ENCODE measurements at places on chromosomes 16 and 17. TPM values are rescaled to one million over a fixed set of nuclear protein-coding genes. Genes with fewer than 3 reads are reported as not detected.
A peak's percentile ranks its signal among the peaks of the same experiment; 100 is the strongest.

DNA sequence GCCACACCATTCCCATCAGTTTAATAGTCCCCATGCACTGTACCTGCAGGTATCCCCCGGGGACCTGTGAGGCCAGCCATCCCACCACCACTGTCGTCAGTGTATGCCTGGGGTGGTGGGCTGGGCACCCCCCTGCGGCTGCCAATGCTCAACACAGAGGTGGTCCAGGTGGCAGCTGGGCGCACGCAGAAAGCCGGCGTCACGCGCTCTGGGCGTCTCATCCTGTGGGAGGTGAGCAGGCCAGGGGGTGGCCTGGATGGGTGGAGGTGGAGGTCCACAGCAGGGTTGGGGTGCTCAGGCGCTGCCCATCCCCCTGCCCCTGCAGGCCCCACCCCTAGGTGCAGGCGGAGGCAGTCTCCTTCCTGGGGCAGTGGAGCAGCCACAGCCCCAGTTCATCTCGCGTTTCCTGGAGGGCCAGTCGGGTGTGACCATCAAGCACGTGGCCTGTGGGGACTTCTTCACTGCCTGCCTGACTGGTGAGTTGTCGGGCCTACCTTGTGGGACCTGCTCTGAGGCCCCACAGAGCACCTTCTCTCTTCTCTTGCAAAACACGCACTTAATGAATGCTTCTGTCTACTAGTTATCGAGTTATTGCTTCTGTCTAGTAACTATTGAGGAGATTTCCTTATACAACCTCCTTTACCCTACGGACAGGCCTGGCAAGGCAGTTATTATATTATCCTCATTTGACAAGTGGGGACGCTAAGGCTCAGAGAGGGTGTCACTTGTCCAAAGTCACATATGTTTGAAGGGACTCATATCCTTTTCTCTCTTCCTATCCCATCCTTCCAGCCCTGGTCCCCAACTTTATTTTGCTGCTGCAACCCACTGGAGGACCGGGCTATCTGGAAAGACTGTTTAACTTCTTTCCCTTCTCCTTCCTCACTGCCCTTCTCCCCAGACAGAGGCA, 5.8 kb upstream of the TRAF4 start:
- H3K36me3 ChIP-seq = peaks cover 2% of the 10 kb centered on the region
- no peak overlapping the region for H3K4me3 ChIP-seq

Gene HASPIN
- total RNA-seq = 1.9 TPM

Gene KRTAP4-16
- not detected for total RNA-seq

GRCh38 chr16:52827456-52827855, 225.2 kb downstream of the CHD9NB start:
- DNase-seq = no peak
- no peak overlapping the region for H3K27ac ChIP-seq
- peaks cover 16% of the 10 kb centered on the region for H3K27me3 ChIP-seq
- no peaks in the 10 kb centered on the region for H3K36me3 ChIP-seq

Gene CA10
- total RNA-seq = not detected

DNA sequence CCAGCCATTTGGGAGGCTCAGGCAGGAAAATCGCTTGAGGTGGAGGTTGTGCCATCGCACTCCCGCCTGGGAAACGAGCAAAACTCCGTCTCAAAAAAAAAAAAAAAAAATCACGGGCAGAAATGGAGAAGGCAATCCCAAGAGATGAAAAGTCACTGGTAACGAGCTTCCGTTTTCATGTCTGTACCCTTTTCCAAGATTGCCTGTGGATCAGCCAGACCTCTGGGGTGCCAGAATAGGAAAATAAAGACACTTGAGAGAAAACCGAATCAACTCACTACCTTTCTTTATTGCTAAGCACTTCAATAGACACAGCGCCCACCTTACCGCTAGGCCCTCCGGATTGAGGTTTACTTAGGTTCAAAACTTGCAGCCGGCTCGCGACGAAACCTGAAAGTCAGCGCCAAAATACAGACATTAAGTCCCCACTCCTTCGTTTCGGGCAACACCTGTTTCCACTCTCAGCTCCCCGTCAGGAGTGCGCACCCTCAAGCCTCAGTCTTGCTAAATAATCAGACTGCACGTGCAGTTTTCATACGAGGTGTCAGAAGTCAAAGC, 970 bp upstream of the TRAF7 start:
- H3K4me1 ChIP-seq = peaks cover 77% of the 10 kb centered on the region

DNA sequence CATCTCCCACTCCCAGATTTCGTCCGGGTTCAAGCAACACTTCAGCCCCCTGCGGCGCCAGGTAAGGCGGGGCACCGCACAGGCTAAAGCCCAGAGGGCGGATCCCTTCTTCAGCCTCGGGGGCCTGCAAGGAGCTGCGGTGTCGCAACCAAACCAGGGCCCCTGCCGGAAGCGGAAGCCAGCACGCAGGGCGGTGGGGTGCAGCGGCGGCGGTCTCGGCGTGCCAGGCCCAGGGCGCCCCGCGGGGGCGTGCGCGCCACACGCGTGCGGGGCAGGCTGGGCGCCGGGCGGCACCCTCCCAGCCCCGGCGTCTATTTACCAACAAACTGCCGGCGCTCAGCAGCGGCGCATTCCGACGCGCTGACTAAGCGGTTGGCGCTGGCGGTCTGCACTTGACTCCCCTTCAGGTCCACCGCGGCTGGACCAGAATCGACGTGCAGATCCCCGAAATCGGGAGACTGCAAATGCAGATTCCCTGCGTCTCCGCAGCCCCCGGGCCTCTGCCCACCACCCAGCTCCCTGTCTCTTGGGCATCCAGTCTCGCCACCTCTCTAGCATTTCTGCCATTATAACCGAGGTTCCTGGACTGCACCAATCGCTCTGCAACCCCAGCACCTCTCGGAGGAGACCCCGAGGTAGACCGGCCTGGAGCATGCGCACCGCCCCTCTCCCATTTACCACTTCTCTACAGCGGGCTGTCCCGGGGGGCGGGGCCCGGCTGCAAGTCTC, 421 bp upstream of the DLX4 start:
- H3K27ac ChIP-seq = no peak overlapping the region
- no peak for DNase-seq
- no peaks in the 10 kb centered on the region for H3K36me3 ChIP-seq
- peak overlapping the region; percentile 69 for H3K4me3 ChIP-seq
- peaks cover 43% of the 10 kb centered on the region for H3K4me1 ChIP-seq

DNA sequence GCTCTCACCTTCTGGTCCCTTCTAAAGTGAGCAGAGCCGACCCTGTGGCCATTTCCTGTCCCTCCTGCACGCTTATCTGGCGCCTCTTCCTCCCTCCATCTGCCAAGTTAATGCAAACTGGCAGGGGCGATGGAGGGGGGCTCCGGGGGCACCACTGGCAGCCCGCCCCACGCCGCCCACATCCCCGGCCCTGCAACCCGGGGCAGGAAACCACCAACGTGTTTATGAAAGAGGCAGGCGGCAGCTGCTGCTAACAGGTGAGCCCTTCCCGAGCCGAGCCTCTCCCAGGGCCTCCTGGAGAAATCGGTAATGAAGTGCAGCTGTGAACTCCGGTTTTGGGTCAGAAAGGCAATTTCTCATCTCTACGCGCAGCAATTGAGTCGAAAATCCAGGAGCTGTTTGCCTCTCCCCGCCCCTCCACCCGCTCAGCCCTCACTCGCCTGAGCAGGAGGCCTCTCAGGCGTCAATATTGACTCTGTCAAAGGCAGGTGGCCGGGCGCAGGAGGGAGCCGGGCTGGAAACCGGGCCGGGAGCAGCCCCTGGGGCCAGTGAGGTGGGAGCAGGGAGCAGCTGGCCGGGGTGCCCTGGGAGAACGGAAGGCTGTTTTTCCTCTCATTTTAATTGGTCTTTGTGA, 164.4 kb upstream of the GSE1 start:
- no peak for DNase-seq
- H3K4me3 ChIP-seq = no peak overlapping the region
- no peaks in the 10 kb centered on the region for H3K27me3 ChIP-seq
- no peak overlapping the region for H3K27ac ChIP-seq
- no peaks in the 10 kb centered on the region for H3K36me3 ChIP-seq

Gene CSH2
- not detected for total RNA-seq

GRCh38 chr16:24203675-24204074, 52.5 kb upstream of the CACNG3 start:
- DNase-seq = no peak
- no peaks in the 10 kb centered on the region for H3K27me3 ChIP-seq
- H3K4me1 ChIP-seq = no peaks in the 10 kb centered on the region
- no peaks in the 10 kb centered on the region for H3K36me3 ChIP-seq
- no peak overlapping the region for H3K4me3 ChIP-seq
- no peak overlapping the region for H3K27ac ChIP-seq

DNA sequence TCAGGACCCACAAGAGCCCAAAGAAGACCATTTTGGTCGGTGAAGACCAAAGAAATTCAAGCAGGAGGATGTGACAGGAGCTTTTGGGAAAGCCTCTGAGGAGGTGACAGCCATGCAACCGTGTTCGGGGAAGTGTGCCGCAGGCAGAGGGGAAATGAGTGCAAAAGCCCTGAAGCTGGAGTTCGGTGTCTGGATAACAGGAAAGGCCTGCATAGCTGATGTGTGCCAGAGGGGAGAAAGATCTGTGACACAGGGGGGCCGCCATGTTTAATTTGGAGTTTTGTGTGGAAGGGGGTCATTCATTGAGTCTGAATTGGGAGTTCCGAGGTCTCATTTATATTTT, 870 bp upstream of the ZC3H7A start:
- H3K36me3 ChIP-seq = peaks cover 9% of the 10 kb centered on the region
- H3K4me3 ChIP-seq = peak overlapping the region; percentile 78
- H3K4me1 ChIP-seq = peaks cover 68% of the 10 kb centered on the region
- H3K27me3 ChIP-seq = no peaks in the 10 kb centered on the region

- no peaks in the 10 kb centered on the region for H3K36me3 ChIP-seq
- peaks cover 12% of the 10 kb centered on the region for H3K4me1 ChIP-seq
- peak; percentile 98 for DNase-seq
- peaks cover 21% of the 10 kb centered on the region for H3K27me3 ChIP-seq
- H3K27ac ChIP-seq = peak within 1 kb of the TSS; percentile 94
Measured at GRCh38 chr17:6443692-6444570, at the start of gene PIMREG. TSS of gene PIMREG (plus strand) at chr17:6444455. CDS start at chr17:6445111, 656 bp downstream.

DNA sequence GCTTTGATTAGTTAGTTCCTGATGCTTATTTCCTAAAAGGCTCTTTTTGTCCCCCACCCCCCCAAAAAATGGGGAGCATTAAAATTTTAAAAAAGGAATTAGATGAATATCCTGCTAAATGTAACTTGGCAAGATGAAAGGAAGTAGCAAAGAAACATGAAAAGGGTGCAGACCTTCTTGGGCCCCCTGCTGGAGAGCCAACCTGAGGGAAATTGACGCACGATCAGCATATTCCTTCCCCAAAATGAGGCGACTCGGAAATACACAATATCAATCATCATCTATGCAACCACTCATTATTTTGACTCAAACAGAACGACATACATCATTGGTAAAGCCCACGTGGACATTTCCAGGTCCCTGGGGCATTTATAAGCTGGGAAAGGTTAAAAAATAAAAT, 59.7 kb downstream of the GRIN2A start:
- no peak overlapping the region for H3K27ac ChIP-seq
- no peak overlapping the region for H3K4me3 ChIP-seq
- no peaks in the 10 kb centered on the region for H3K27me3 ChIP-seq
- no peaks in the 10 kb centered on the region for H3K4me1 ChIP-seq

- no peaks in the 10 kb centered on the region for H3K36me3 ChIP-seq
- no peak overlapping the region for H3K4me3 ChIP-seq
- no peaks in the 10 kb centered on the region for H3K27me3 ChIP-seq
- peaks cover 29% of the 10 kb centered on the region for H3K4me1 ChIP-seq
- no peak overlapping the region for H3K27ac ChIP-seq
Measured at GRCh38 chr16:83715217-83715920, 92.4 kb upstream of the HSBP1 start.

Gene FNDC8
- not detected for total RNA-seq

DNA sequence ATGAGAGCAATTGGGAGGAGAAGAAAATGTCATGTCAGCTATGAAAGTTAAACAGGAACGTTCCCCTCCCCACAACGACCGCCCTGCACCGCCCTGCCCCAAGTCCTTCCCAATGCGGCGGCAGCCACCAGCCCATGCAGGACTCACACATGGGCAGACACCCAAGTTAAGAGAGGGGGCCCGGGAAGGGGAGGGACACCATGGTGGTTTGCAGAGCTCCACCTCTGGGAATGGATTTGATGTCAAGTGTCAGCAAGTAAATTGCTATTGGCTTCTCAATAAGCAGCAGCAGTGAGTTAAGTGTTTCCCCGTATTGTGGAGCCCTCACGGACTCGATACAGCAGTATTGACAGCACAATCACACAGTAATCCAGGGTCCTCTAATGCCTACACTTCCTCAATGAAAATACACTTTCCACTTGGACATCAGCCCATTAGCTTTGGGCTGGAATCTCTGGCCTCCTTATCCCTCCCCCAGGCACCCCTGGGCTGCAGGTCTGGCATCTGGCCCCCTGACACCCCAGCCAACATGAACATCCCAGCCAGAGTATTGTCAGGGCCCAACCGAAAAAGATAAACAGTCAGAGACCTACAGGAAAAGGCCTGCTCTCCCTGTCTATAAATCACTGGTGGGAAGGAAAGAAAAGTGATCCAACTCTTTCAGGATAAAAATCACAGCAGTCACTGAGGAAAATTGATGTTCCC, 22.6 kb downstream of the ZFHX3 start:
- no peak for DNase-seq
- no peak overlapping the region for H3K4me3 ChIP-seq
- no peaks in the 10 kb centered on the region for H3K27me3 ChIP-seq
- peaks cover 11% of the 10 kb centered on the region for H3K36me3 ChIP-seq
- H3K27ac ChIP-seq = peak overlapping the region; percentile 73
- peaks cover 89% of the 10 kb centered on the region for H3K4me1 ChIP-seq

Gene ABCA5
- total RNA-seq = 18.9 TPM

Gene RSKR
- 7.9 TPM for total RNA-seq

- H3K4me1 ChIP-seq = no peaks in the 10 kb centered on the region
- H3K27ac ChIP-seq = no peak overlapping the region
- no peaks in the 10 kb centered on the region for H3K27me3 ChIP-seq
- DNase-seq = no peak
- no peaks in the 10 kb centered on the region for H3K36me3 ChIP-seq
Measured at GRCh38 chr17:5915337-5915736, 154.8 kb upstream of the WSCD1 start.

DNA sequence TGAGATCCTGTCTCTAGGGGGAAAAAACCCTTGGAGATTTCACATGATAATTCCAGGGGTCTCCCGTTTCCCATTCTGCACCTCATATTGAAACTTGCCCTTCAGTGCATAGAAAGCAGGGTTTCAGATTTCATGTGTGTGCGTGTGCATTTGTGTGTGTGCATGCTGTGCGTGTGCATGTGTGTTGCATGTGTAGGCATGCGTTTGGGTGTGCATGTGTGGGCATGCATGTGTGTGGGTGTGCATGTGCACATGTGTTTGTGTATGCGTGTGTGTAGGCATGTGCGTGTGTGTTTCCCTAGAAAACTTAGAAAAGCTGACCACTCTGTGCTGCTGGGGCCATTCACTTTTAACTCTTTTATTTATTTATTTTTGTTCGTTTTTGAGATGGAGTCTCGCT, 40.0 kb downstream of the IL21R start:
- no peaks in the 10 kb centered on the region for H3K4me1 ChIP-seq
- H3K27ac ChIP-seq = no peak overlapping the region
- H3K4me3 ChIP-seq = no peak overlapping the region
- no peaks in the 10 kb centered on the region for H3K27me3 ChIP-seq
